HuH-7.5 (cell line): ENCODE measurements at places on chromosomes 11 and 22.

DNA sequence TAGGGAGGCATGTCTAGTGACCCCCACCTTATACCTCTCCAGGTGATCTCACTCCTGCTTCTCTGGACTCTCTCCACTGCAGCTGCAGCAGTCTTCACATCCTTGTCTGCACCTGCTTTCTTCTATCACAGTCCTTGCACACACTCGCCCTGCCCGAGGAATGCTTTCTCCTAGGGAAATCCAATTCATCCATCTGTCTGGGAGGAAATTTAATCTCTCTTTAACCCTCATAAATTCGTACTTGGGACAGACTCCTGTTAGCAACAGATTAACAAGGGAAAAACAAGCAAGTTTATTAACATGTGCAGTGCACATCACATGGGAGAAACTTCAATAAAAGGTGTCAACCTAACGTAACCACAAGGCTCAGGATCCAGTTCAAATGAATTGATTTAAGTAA, 11.3 kb upstream of the RCN1 start:
- no peak for DNase-seq

- DNase-seq = no peak
These were observed 71.5 kb downstream of the WNT7B start for GRCh38 chr22:45905326-45905923.

- no peak for DNase-seq
These were observed 46.6 kb upstream of the SMIM38 start for GRCh38 chr11:69109101-69109500.

DNA sequence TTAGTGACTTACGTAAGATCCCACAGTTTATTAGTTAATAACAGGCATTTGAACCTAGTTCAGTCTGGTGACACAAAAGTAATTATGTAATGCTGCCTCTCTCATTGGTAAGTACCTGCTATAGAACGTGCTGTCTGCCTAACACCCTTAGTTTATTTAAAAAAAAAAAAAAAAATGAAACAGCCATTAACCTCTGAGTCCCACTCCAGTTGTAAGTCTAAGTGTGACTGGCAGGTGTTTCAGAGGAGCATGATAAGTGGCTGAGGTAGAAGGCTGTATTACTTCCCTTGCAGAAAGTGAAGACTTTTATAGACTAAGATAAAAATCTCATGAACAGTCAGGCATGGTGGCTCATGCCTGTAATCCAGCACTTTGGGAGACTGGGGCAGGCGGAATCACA, 140.5 kb downstream of the TRIM44 start:
- DNase-seq = no peak

- DNase-seq = no peak
These were observed 6.1 kb upstream of the CXCR5 start for GRCh38 chr11:118877487-118878162.

DNA sequence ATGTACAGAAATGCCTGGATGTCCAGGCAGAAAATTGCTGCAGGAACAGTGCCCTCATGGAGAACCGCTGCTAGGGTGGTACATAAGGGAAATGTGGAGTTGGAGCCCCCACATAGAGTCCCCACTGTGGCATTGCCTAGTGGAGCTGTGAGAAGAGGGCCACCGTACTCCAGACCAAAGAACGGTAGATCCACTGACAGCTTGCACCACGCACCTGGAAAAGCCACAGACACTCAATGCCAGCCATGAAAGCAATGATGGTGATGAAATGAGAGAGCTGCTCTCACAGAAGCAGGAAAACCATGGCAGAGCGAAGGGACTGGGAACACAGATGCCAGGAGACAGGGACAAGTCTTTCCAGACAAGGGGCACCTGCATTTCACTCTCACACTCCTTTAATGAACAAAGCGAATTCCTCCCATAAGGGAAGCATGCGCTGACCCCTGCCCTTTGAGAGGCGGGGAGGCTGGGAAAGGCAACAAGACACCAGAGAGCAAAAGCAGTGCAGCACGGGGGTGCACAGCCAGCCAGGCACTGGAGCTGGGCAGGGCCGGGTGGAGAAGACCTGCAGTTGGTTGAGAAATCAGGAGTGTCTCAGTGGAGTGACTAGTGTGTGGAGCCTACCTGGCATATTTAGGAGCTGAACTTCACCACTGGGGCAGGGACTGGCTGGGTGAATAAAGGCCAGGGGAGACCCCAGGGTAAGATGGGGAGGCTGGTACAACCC, 1025.2 kb downstream of the TBC1D22A start:
- DNase-seq = no peak

GRCh38 chr22:47357493-47357892, 595.0 kb downstream of the TBC1D22A start:
- no peak for DNase-seq

DNA sequence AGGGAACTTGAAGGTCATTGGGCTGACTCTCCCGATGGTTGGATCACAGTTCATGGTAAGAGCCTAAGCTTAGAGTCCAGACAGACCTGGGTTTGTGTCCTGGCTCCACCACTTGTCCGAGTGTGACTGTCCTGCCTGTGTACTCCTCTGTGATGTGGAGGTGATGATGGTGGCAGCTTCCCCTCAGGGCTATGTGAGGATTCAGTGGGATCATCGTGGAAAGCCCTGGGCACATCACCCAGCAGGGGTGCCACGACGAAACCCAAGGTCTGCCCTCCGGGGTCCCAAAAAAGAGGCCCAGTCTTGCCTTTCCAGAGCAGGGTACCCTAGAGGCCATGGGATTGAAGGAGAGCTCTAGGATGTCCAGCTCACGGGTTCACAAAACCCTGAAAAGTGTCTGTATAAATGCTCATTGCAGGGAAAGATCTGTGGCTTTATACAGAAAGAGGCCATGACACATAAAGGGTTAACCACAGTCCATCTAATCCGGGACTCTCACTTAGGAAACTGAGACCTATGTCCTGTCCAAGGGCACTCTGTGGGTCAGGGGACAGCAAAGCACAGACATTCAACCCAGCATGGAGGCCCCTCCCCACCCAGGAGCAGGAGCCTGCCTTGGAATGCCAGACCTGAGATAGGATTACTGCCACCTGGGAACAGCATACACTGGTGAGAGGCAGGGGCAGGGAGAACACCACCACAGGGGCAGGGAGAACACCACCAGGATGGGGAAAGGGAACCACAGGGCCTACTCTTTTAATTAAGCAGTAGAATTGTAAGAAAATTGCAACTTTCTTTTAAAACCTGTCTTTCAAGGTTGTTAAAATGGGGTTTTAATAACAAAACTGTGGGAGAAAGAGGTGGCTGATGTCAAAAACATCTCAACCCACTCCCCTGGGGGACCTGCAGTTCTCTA, 51.3 kb downstream of the IGLL5 start:
- no peak for DNase-seq

DNA sequence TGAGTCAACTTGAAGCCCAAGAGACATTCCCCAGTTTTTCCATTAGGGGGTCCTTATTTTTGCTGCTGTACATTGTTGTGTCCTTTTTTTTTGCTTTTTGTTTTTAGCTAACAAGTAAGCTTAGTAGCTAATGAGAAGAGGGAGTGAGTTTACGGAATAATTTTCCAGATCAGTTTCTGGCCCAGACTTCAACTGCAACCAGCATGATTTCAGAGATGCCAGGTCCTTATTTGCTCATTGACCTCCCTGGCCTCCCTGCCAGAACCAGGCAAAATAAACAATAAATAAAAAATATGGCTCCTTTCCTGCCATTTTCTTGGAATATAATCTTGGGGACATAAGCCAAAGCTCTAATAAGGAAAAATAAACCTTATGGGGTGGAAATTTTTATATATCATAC, 185.9 kb downstream of the FAT3 start:
- no peak for DNase-seq

GRCh38 chr11:70567680-70568034, 169.3 kb downstream of the CTTN start:
- DNase-seq = no peak

GRCh38 chr11:64511966-64512365, 79.1 kb upstream of the SLC22A12 start:
- DNase-seq = no peak

DNA sequence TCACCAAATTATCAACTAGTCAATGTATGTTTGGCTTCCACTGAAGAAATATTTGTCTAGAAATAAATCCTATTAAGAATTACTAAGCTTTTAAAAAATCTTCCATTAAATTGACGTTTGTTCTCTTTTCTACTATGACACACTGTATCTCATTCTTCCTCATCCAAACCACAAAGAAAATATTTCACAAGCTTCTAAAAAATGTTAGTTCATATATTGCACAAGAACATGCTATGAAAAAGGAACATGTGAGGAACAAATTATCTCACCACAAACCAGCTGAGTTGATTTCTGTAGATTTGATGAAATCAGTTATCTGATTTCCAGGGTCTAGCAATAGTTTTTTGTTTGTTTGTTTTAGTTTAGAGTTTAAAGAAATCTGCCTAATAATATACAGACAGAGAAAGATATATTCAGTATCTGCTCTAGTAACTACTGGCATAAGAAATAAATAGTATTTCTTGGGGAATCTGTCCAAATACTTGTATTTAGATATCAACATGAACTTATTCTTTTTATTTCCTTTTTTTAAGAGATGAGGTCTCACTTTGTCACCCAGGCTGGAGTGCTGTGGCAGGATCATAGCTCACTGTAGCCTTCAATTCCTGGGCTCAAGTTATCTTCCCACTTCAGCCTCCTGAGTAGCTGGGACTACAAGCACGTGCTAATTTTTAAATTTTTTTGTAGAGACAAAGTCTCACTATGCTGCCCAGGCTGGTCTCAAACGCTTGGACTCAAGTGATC, 161.7 kb downstream of the ATG16L2 start:
- DNase-seq = no peak

GRCh38 chr22:49099496-49100124, 728.1 kb downstream of the BRD1 start:
- no peak for DNase-seq

DNA sequence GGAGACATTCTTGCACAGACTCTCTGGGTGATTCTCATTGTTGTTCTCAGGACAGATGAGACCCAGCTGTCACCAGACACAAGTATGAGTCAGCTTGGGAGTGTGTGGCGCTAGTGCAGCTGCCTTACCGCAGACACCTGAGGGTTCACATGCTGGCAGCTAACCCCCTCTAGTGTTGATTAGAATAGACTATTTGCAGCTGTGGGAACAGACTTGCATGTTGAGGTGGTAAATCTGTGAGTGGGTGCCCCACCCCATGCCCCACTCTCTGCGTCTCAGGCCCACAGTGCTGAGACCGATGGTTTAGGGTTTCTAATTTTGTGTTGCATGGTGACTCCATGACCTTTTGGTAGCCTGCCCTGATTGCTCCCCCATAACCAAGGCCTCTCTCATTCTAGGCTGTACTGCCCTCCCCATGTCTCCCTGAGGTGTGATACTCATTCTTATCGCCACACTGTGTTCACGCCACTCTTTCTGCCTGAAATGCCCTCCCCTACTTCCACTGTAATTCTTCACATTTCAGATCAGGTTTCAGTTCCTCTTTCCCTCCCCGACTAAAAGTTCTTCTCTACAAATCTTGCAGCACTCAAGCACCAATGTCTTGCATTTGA, 73.7 kb upstream of the KIRREL3 start:
- no peak for DNase-seq

DNA sequence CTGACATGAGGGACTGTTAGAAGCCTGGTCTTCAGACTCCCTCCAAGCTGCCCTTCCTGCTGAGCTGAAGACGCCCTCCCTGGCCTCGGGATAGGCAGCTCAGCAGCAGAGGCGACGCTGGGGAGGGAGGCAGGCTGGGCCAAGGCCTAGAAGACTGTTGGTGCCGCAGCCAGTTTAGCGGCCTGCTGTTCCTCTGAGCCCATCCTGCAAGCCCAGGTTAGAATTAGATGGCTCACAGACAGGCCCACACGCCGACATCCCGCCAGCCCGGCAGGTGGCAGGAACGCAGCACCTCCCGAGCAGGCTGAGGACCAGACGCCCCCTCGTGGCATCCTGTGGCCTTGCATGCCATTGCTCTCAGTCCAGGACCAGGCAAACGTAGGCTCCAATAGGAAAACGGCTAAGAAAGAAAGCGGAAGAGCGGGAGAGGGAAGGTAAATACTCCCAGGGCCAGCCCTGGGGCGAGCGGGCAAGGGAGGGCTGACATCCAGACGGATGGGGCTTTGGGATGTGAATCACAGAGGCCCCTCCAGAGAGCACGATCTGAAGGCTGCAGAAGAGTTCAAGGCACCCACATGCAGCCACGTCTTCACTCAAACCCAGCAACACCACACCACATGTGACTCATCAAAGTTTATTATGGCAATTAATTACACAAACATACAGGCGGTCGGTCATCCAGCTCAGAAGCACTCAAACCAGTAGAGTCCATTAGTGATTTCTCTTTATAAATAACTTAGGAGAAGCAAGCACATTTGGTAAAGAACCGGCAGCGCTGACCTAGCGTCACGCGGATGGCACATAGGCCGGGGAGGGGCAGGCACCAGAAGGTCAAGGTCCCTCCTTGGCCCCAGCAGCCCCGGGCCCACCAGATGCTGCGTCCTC, 27.6 kb downstream of the CD5 start:
- peak; percentile 100 for DNase-seq

DNA sequence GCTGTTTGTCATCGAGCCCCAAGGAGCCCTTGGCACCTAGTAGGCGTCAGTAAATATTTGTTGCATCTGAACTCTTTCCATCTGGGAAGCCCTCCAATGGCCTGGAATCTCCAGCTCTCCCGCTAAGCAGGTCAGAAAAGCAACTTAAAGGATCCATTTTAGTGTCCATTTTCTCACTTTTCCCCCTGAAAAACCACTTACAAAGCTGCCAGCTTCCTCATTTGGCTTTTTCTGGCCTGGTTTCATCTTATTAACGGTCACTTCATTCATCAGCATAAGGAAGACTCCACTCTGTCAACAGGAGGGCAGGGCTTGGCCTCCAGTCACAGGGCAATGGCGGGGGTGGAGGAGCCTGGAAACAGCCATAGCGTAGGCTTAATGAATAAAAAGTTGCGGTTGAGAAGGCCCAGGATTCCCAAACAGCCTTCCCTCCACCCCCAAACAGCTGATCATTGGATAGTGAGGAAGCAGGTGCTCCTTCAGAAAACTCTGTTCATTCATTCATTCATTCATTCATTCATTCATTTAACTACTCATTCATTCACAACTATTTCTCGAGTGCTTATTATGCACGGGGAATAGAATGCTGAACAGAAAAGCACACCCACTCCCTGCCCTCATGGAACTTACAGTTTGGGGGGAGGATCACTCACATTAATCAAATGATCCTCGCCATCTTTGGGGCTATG, 104.5 kb upstream of the RCN1 start:
- no peak for DNase-seq

DNA sequence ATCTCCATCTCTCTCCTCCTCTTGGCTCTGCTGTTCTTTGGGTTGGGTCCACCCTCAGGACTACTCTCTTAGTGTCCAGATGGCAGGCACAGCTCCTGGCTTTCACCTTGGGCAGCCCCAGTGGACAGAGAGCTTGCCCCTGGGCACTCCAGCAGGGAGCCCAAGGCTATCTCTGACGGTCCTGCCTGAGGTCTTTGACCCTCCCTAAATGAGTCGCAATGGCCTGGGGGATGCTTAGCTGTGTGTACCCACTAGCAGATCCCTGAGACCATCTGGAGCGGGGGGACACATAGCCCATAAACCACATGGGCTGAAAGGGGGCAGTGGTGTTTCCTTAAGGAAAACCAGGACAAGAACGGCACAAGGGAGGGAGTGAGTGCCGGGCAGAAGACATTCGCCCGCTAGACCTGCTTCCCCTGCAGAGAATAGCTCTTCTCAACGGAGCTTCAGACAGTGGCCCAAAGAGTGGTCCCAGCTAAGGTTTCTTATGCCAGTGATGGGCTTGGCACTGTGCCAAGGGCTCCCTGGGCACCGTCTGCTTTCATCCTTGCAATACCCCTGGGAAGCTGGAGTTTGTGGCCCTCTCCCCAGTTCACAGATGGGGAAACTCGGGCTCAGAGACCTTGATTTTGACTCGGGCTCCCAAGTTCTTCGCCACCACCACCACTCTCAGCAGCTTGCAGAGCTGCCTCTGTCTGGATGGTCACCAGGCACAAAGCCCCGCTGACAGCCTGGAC, 53.9 kb upstream of the ANO1 start:
- no peak for DNase-seq

GRCh38 chr11:77677138-77677537, 39.5 kb upstream of the CLNS1A start:
- DNase-seq = no peak
